ENCODE measurements at places on chromosomes 5 and 9.

GRCh38 chr5:102313912-102314311, 17.8 kb upstream of the SLCO4C1 start:
- no peak for DNase-seq

GRCh38 chr9:127290561-127291065, 26.0 kb downstream of the GARNL3 start:
- DNase-seq = peak; percentile 96

DNA sequence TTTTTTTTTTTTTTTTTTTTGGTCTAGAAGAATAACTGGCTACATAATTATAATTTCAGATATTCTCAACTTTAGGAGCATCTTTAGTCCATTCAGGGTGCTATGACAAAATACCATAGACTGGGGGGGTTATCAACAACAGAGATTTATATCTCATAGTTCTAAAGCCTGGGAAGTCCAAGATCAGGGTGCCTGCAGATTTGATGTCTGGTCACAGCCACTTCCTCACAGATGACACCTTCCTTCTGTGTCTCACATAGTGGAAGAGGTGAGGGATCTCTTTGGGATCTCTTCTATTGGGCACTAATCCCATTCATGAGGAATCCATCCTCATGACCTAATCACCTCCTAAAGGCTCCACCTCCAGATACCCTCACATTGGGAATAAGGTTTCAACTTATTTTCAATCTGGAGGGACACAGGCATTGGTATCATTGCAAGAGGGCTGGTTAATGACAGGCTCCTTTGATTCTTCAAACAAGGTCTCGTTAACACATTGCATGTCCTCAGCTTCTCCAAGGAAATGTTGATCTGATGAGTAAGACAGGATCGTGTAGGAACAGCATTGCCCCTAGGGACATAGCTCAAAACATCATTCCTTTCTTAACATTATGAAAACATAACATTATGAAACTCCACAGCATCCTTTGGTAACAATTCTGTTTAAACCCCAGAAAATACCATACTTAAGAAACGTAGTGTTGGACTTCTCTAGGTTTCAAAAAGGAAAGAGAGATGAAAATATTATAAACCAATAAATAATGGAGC, 372.4 kb downstream of the SEMA5A start:
- no peak for DNase-seq

DNA sequence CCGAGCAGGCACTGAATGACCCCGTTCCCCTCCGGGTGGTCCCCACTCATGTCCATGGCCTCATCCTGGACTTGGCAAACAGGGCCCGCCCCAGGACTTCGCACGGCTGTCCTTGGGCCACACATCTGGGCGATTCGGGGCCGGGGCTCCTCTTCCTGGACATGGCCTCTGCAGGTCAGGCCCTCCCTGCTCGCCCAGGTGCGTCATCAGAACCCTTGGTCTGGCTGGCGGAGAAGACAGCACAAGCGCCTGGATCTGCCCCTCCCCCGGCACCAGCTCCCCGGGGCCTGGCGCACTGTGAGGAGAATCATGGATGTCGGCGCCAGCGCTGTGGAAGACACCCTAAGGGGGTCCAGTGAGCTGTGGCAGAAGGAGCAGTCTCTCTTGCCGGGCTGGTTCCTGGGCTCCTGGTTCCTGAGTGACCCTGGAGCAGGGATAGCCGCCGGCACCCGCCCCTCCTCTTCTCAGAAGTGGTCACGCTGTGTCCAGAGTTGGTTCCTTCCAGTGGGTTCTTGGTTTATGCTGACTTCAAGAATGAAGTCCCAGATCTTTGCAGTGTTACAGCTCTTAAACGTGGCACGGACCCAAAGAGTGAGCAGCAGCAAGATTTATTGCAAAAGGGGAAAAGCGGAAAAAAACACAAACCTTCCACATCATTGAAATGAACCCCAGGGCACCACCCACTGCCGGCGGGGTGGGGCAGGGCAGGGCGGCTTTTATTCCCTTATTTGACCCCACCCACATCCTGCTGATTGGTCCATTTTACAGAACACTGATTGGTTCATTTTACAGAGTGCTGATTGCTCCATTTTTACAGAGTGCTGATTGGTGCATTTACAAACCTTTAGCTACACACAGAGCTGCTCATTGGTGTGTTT, 25.9 kb upstream of the SLC12A7 start:
- DNase-seq = no peak

DNA sequence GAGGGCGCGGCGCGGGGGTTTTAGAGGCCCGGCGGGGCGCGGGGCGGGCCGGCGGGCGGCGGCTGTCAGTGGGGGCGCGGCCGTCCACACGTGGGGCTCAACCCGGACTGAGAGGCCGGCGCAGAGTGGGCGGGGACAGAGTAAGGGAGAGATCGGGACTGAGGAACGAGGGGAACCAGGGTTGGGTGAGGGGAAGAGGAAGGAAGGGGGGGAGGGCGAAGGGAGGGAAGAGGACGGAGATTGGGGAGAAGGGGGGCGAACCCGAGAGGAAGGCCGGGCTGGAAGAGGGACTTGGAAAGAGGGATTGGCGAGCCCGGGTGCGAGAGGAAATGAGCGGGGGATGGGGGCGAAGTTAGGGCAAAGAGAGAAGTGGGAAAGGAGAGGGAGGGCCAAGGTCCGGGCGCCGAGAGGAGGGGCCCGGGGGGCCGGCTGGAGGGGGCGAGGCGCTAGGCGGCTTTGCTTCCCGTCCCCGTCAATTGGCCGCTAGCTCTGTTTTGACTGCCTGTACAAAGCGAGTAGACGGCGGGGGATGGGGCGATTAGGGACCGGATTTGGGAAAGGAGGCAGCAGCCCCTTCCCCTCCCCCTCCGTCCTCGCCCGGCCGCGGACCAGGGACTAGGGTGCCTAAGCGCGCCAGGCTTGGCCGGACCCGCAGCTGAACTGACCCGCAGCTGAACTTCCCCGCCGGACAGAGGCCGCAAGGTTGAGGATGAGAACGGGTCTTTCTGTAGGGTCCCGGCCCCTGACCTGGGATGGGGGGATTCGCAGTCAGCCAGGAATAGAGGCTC, 399 bp upstream of the FBN2 start:
- peak; percentile 68 for DNase-seq

- DNase-seq = no peak
These were observed 1.1 kb upstream of the LCN9 start for GRCh38 chr9:135661816-135662560.

DNA sequence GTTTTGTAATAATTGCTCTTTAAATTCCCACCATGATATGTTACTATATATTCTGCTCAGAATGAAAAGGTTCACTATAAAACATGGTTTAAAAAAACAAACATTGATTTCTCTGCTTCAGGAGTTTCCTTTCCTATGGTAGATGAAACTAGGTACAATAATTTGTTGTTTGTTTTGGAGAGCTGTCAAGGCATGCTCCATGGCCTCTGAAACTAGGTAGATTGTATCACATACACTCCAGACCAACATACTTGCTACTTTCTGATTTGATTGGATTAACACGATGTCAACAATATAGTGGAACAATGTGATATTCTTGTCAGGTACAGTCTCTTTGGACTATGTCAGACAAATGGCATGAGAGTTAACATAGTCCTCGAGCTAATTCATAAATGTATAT, 452.7 kb upstream of the CDH9 start:
- no peak for DNase-seq

DNA sequence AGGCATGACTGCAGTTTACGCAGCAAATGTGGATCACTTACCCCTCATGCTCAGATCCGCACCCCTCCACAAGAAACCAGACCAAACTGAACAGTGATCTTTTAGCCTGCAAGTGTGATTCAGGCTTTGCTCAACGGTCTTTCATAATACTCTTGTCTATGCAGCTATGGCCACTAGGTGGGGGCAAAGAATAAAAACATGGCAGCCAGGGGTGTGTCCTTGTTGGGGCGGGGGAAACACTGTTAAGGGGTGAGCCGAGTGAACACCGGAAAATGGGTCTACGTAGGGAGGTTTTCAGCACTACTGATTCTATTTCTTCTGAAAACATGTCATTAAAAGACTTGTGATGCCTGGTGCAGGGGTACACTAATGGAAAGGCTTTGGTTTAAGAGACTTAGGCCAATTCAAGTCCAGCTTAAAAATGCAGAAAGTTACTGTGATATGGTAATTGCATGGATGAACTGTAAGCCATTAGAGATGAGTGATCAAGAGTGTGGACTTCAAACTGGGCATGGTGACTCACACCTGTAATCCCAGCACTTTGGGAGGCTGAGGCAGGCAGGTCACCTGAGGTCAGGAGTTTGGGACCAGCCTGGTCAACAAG, 49.9 kb upstream of the GPR151 start:
- peak; percentile 68 for DNase-seq

- DNase-seq = no peak
These were observed 15.6 kb downstream of the UNC5A start for GRCh38 chr5:176825957-176826356.

DNA sequence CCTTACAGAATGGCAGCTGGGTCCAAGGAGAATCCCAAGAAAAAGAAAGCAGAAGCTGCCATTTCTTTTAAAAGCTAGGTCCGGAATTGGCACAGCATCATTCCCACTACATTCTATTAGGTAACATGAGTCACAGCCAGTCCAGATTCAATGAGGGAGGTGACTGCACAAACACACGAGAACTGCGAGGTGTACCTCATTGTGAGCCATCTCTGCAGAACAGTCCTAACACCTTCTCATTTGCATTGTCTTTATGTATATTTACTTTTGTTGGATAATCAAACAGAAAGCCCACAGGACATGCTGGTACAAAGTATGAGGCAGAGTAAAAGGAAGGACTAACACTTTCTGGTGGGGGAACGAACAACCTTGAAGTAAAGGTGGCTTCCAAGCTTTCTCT, 14.6 kb upstream of the HABP4 start:
- DNase-seq = no peak

GRCh38 chr9:88706193-88707113, 171.5 kb downstream of the NXNL2 start:
- DNase-seq = no peak

DNA sequence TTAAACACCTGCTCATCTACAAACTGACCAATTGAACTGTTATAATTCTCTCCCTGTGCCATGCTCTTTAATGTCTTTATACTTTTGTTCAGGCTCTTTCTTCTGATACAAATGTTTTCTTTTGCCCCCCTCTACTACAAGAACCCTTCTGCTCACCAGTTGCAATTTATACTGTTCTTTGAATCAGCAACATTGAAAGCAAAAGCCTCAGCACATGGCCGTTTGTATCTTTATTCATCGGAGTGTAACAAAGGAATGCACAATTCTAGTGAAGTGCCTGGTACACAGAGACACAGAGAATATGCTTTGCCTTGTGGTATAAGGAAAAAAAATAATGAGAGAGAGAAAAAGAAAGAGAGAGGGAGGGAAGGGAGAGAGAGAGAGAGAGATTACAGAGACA, 547.1 kb downstream of the CDH12 start:
- DNase-seq = no peak

GRCh38 chr9:96026655-96027213, 151.2 kb downstream of the ERCC6L2 start:
- DNase-seq = no peak

- DNase-seq = no peak
These were observed 269.0 kb downstream of the SH3GL2 start for GRCh38 chr9:17847908-17848307.

- DNase-seq = no peak
These were observed 71.6 kb downstream of the GOLM1 start for GRCh38 chr9:86027767-86028166.

DNA sequence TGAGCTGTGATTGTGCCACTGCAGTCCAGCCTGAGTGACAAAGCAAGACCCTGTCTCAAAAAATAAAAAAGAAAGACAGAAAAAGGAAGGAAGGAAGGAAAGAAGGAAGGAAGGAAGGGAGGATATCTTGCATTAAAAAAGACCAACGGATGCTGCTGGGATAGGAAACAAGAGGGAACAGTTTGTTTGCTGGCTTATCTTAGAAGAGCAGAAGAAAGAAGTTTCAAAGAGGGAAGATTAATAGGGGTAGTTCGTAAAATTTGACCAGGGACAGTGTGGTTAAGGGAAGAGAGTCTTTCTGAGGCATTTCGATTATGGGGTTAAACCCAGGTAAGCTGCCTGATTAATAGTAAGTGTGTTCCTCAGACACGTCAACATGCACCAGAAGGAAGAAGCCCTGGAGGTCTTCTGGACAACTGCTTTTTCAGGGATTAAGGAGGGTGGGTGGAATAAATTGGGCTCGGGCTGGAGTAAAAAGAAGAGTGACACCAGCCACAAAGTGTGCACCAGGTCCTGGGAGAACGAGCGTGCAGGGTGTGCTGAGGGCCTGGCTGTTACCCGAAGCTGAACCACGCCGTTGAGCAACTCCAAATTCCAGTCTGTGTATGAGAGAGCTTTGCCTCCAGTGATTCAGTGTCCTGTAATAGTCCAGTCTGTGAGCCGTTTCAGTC, 24.8 kb downstream of the FYB1 start:
- DNase-seq = no peak

- DNase-seq = no peak
These were observed 66.5 kb upstream of the DAP start for GRCh38 chr5:10827571-10827970.

DNA sequence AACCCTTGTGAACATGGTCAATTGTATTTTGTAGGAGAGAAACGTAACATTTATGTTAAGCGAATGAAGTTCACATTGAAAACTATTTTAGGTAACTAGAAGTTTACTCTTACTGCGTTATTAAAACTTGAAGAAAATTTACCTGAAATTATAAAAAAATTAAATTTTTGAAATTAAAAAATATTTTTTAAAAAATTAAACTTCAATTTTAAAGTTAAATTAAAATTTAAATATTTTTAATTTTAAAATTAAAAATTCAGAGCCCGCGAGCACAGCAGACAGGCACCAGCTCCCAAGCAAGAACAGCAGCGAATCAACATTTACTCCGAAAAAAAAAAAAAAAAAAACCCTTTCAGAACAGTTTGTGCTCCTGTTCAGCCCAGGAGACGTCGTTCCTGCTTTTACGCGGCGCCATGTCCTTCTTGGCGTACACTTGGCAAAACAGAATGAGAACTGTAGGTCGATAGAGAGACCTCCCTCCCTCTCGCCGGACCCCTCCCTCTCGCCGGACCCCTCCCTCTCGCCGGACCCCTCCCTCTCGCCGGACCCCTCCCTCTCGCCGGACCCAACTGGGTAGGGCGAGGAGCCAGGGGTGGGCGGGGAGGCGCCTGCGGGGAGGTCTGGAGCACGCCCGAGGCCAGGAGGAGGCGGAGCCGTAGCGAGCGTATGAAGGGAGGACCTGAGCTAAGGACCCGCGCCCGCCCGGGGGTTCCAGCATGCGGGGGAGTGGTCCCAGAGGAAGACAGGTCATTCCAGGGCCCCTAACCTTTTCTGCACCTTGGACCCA, 235.8 kb downstream of the ROR2 start:
- DNase-seq = peak; percentile 17

DNA sequence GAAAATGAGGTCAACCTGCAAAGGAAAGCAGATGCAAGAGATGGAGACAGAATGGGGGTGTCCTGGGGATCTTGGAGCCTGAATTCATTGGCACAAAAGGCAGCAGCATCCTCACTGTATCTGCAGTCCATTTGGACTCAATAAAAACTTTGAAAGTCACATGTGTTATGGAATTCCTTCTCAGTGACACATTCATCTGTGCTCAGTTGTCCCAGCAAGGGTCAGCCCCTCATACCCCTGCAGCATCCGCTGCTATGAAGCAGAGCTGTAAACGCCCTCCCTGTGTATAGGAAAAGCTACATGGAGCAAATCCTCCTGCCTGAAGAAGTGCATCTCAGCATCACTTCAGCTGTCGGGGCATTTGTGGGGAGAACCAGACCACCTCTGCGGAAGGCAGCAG, 14.5 kb upstream of the RARS1 start:
- no peak for DNase-seq

GRCh38 chr5:51821697-51822096, 438.4 kb downstream of the ISL1 start:
- DNase-seq = no peak

Data from NCI-H524 (cell line).